Amygdala (tissue), 56 donors: ENCODE measurements at places on chromosomes 6 and 20.

- DNase-seq, result no peak
Measured at GRCh38 chr6:115832786-115833185, 227.9 kb downstream of the FRK start.

- DNase-seq, result no peak
Measured at GRCh38 chr6:96853083-96853482, 15.8 kb upstream of the GPR63 start.

DNA sequence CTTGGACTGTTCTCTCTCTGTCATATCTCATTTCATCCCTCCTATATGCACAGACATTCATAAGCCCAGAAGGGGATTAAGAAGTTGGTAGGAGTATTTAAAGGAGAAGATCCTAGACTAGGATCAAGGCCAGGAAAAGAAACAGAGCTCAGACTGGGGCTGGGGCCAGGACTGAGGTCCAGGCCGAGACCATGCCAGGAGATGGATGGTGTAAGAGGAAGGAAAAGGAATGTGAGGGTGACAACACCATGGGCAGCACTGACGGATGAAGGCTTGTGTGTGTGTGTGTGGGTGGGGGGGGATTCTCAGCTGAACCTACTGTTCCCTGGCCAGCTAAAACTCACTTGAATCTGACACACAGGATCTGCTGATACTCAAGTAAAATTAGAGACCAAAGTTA lies 182.1 kb downstream of the KIF6 start:
- no peak for DNase-seq

DNA sequence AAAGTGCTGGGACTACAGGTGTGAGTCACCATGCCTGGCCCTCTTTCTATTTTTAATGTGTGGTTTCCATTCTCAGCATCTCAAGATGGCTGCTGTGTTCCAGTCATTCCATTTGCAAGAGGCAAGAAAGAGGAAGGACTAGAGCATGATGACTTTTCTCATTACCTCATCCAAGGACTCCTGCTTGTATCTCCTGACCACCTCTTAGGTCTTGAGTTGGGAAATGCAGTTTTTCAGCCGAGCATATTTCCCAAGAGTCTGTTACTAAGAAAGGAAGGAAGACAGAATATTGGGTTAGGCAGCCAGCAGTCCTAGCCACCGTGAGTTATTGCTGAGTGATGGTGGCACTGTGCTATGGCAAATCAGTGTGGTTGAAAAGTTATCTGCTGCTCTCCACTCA lies 108.4 kb upstream of the INSM1 start:
- no peak for DNase-seq

- no peak for DNase-seq
Measured at GRCh38 chr6:3195695-3196497, 31.6 kb downstream of the TUBB2B start.

DNA sequence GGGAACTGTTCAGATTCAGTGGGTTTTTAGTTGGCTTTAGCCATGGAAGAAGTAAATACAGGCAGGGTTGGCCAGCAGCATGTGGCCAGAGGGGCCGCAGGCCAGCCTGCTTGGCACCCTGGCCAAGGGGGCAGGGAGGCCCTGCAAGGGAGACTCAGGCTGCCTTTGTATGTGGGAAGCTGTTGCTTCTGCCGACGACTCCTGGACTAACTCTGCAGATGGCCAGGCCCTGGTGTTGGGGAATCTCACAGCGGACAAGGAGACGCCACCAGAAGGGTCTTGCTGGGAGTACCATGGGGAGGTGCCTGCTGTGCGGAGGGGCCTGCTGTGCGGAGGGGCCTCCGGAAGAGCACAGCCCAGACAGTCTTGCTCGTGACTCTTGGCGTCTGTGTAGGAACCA lies 25.2 kb downstream of the PYGB start:
- peak; percentile 42 for DNase-seq

DNA sequence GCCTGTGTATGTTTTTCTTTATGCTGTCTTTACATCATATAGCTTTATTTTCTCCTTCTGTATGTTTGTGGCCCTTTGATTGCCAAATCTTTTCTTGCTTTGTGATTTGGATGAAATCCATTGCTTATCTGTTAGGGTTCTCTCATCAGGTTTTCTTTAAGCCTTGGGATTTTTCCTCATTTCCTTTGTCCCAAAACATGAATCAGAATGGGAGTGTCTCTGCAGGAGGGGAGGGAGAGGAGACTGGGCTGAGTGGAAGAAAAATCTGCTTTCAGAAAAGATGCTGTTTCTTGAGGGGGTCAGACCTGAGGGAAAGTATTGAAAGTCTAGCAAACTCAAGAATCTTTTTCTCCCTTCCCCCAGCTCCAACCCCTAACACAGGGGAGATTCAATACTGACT lies 758.0 kb upstream of the MMS22L start:
- no peak for DNase-seq

- no peak for DNase-seq
Measured at GRCh38 chr20:1946442-1946761, 47.5 kb downstream of the PDYN start.

DNA sequence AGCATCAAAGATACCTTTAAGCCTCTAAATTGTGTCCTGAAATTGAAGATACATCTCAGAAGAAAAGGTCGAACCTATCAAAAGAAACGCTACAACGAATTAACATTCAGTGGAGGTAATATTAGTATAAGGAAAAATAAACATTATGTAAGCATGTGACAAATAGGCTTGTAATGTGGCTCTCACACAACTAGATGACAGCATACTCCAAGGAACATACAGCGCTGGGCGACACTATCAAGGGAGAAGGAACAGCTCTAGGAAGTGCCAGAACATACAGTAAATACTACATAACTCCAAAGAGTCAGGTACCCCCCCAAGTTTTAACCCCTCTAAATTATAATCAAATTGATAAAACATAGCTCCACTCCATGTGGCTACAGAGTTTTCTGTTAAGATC lies 103.5 kb downstream of the LAMP5 start:
- DNase-seq, result no peak

- no peak for DNase-seq
Measured at GRCh38 chr6:157019115-157019641, 242.0 kb downstream of the ARID1B start.

DNA sequence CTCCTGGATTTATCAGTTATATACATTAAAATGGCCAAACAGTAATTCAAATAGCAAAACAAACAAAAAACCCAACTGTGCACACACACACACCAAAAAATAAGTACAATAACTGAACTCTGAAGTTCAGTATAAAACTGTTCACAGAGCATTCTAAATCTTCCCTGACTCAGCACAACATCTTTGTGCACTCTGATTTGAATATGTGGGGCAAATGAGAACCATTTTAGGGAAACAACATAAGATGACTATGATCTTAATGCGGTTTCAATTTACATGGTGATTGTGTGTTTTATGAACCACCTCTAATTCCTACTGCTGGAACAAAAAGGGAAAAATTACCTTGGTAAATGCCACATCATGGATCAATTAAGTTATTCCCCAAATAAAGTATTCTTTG lies 41.7 kb downstream of the PLAGL1 start:
- no peak for DNase-seq
